NCI-H1417 (cell line): ENCODE measurements at places on chromosomes 7 and 10.
A peak's percentile ranks its signal among the peaks of the same experiment; 100 is the strongest.

DNA sequence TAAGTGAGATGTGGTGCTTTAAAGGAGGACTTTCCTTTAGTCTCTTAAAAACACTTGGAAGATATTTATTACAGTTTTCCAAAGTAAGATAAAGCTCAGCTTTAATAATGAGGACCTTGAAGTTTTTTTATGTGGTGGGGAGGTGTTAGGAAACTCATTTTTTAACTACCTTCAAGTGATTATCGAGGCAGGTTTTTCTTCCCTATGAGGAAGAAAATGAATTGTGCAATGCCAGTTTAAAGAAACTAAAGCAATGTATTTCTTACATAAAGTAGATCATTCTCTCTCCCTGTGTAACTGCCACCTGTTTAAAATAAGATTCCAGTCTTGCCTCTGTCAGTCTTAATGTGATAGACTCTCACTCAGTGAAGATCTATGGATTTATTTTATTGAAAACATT is 27.9 kb downstream of the ZEB1 start:
- DNase-seq: no peak

DNA sequence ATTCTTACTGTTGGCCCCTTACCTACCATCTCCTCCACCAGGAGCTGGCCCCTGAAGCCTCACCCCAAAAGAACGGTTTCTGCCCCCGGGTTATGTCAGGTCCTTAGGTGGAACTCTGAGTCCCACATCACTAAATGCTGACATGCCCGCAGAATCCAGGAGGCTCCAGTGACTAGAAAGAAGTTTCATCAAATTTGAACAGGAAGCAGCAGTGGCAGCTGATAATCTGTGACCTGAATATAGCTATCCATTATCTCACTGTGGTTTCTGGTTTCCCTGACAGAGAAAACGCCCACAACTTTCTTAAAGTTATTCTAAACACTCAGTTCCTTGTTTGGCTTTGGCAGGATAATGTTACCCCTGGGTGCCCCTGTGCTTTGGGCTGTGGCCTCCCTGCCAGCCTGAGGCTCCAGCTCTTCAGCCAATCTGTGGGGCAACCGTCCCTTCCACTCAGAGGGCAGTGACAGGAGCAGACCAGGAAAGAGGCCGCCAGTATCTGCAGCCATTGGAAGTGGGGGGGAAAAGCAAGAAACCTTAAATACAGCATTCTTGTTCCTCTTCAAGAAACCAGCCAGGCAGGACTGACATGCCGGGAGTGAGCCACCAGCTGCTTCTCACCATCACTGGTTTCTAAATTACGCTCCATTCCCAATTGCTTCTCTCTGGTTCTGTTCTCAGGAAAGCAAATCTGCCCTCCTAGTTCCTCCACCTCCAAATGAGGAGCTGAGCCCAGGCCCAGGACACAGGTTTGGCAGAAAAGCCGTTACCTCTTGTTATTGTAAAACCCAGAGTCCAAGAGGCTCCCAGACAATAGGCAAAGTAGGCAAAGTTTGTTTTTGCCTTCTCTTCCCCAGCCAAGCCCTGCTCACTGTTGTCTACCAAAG is 41.2 kb upstream of the VCL start:
- DNase-seq: no peak

- no peak for DNase-seq
These were observed 67.3 kb upstream of the TPK1 start for GRCh38 chr7:144903201-144903600.

DNA sequence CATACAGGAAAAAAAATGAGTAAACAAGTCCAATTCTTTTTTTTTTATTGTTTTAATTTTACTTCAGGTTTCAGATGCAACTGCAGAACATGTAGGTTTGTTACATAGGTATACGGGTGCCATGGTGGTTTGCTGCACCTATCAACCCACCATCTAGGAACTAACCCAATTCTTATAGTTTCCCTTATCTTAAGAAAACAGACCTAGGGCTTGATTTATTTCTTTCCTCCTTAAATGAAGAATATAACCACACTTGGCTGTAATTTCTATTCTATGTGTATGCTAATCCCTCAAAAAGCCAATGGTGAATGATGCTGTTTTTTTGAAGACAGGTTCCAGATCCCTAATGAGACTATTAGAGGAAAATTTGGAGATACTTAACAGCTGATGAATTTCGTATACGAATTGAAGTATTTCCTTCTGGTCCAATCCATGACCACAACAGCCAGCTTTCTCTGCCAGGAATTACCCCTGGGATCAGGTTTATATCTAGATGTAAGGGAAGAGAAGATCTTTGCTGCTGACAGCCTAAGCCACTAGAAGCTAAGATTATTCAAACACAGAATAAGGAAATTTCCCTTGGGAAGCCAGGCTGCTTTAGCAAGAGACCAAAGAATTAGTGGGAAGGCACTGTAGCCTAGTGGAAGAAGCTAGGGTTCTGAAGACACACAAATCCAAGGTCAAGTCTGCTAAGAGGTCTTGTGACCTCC is 115.8 kb downstream of the INHBA start:
- DNase-seq: no peak

DNA sequence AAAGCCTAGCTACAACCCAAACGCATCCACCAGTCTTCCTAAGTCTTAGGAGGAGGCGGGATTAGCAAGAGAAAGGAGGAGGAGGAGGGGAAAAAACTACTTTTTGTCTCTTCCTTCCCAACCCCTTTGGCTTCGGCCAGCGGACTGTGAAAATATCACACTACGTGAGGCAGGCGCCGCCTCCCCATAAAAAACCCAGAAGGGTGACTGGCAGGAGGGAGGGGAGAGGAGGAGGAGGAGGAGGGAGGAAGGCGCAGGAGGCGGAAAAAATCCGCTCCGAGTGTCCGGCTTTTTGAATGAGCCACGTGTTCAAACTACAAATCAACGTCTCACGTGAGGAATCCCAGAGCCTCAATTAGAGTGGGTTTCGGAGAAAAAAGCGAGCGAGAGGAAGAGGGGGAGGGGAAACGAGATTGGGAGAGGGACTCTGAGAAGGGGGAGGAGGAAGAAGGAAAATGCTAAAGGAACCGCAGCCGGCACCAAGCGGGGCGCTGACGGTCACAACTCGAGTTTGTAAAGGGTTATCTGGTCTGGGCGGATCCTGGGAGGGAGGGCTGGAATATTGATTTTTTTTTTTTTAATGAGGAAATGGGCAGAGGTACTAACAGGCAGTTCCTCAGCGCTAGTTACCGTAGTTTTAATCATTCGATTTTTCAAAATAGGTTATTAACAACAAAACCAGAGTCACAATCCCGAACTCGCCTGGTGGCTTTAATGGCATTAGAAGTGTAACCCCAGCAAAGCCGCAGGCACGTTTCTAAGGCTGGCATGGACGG is at the start of gene IGF2BP3:
Gene IGF2BP3 (minus strand): TSS at position 162 of the 776 bp plus-strand sequence. CDS start 381 bp downstream, outside the sequence.
- peak; percentile 99 for DNase-seq

- DNase-seq: no peak
These were observed 72.6 kb downstream of the COBL start for GRCh38 chr7:51244053-51244452.

DNA sequence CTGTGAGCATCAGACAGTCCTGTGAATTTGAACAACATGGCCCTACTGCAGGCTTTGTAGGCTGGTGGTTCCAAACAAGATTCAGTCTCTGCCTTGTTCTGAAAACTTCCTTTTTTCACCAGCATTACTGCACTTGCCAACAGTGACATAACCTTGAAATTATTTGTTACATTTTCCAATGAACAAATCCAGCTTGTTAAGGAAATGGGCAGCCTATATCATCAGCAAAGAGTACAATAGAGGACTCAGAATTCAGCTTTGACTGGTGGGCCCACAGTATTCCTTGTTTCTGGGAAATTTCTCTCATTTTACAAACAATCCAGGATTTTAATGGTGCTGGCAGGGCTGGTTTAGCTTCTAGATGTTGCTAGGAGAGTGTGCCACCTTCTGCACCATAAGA is 703.7 kb upstream of the FZD8 start:
- no peak for DNase-seq

GRCh38 chr7:38199782-38200181 is 21.7 kb downstream of the STARD3NL start:
- DNase-seq: no peak

GRCh38 chr10:77031531-77032187 is 605.9 kb downstream of the KCNMA1 start:
- no peak for DNase-seq

GRCh38 chr10:22570733-22571430 is 143.5 kb downstream of the PIP4K2A start:
- no peak for DNase-seq

GRCh38 chr7:138303230-138304070 is 156.6 kb upstream of the TRIM24 start:
- DNase-seq: no peak

GRCh38 chr10:67241451-67241850 is 315.6 kb downstream of the LRRTM3 start:
- no peak for DNase-seq

DNA sequence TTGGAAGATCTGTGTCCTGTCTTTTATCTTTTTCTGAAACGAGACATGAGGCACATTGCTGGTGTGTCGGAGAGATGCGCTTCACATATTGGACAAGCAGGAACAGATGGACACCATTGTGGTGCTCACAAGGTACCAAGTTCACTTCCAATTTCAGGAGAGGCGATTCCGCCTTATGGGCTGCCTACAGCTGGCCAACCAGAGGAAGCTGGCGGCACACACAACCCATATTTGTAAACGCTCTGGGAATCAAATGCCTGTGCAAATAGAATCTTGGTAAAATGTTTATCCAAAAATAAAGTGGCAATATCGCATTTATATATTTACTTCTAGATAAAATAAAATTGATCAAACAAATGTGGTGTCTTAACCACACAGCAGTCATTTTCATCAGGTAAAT is 337.4 kb downstream of the TCERG1L start:
- DNase-seq: no peak

- DNase-seq: peak; percentile 9
These were observed 92.7 kb upstream of the GPR26 start for GRCh38 chr10:123573236-123574108.

DNA sequence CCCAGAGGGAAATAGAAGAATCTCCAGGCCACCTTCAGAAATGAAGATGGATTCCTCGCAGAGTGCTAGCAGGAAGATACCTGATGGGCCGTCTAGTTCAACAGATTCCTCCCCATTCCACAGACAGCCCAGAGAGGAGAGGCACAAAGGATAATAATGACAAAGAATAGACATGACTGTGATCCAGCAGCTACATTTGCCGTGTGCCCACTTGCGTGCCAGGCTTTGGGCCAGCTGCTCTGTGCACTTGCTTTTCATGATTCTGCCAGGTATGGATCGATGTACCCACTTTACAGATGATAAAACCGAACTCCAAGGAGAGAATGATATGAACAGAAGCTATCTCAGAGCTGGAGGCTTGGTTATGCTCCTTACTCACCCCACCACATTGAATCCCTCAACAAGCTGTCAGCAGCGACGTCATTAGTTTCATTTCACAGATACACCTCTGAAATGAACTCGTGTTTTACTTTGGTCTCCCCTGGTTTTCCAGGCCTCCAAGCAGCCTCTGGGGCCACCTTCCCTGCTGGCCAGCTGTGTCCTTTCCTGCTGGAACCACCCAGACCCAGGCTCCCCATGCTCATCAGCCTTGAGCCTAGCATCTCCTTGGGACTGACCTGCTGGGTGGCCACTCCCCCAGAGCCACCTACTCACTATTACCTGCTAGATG is 11.9 kb upstream of the WDFY4 start:
- no peak for DNase-seq

DNA sequence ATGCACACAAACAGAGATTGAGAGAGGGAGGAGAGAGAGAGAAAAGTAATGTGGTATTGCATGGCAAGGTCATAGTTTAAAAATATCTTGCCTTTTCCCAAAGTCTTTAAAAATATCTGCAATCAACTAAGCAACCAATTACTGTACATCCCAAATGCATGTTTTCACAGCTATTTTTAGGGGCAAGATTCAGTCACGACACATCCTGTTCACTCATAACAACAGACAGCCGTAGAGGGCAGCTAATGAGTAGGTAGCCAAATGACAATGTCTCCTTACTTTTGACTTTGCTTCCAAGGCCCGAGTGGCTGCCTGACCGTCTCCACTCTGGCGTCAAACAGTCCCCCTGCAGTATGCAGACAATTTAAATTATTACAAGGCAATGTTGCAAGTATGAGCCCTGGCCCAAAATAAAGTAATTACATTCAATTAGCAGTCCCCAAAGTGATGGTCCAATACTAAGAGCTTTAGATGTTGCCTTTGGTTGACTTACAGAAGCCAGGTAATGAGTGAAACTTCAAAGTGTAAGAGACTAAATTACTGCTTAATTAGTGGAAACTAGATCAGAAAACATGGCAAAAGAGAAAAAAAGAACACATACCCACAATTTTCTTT is 162.9 kb downstream of the MBL2 start:
- DNase-seq: peak; percentile 4

DNA sequence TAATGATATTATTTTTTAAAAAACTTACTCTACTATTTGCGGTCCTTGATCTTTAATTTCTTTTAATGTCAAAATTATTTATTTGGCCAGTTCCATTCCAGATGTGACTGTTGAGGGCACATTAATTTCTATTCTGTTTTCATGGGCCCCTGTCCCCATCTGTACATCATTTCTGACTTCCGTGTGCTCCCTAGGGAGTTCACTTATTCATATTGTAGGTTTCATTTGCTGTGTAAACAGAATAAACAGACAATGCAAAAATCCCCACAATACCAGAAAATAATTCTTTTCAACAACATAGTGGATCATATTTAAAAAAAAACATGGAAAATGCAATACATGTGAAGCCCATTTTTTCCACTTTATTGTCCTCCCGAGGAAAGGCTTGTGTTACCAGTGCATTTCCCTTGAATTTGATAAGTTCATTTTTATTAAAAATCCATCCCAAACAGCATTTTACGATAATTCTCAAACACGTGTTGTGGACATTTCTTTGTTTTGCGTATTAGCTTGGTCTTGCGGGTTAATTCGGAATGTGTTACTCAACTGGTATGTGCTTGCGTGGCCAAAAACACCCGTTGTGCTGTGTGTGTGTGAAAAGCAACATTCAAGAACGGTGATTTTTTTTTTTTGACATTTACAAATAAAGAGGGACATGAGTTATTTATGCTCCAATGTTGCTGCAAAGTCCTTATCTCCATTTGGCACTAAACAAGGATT is 138.4 kb downstream of the MGMT start:
- DNase-seq: no peak

GRCh38 chr10:12529976-12530375 is 180.6 kb downstream of the CAMK1D start:
- DNase-seq: no peak

DNA sequence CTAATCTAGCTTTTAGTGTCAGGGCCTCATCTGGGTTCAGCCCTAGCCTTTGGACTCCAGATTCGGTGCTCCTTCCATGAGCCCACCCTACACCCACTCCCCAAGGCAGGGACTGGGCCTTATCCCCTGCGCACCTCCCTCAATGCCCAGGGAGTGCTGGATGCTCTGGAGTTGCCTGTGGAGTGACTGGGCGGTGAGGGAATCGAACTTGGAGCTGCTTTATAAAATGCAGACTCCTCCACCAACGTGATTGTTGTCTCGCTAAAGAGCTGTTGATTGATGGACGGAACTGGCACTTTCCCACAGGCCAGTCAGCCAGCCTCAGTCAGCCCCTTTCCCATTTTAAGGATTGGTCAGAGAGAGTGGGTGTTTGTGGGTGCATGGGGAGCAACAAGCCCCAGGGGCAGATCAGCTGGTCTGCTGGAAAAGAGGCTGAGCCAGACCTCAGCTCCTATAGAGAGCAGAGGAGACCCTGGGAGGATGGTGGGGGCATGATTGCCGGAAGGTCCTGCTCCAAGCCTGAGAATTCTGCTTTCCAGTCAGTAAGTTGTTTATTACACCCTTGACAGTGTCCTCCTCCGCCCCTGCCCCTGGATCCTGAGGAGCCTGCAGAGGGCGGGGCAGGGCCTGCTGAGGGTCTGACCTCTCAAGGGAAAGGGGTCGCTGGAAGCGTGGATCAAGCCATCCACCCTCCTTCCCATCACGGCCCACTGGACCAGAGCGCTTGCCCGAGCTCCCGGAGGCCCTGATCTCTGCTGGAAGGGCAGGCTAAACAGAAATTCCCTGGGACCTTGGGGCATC is 16.7 kb downstream of the UNC5B start:
- no peak for DNase-seq
